ENCODE measurements at places on chromosomes 5 and 9.

GRCh38 chr9:114497236-114497635 lies 8.0 kb downstream of the WHRN start:
- DNase-seq = no peak

- no peak for DNase-seq
Observed at GRCh38 chr5:157186309-157187045, 5.8 kb downstream of the ITK start.

GRCh38 chr9:88087906-88088305 lies 50.4 kb downstream of the SPATA31C2 start:
- no peak for DNase-seq

- DNase-seq = no peak
Observed at GRCh38 chr9:135901031-135901758, 6.2 kb downstream of the CAMSAP1 start.

DNA sequence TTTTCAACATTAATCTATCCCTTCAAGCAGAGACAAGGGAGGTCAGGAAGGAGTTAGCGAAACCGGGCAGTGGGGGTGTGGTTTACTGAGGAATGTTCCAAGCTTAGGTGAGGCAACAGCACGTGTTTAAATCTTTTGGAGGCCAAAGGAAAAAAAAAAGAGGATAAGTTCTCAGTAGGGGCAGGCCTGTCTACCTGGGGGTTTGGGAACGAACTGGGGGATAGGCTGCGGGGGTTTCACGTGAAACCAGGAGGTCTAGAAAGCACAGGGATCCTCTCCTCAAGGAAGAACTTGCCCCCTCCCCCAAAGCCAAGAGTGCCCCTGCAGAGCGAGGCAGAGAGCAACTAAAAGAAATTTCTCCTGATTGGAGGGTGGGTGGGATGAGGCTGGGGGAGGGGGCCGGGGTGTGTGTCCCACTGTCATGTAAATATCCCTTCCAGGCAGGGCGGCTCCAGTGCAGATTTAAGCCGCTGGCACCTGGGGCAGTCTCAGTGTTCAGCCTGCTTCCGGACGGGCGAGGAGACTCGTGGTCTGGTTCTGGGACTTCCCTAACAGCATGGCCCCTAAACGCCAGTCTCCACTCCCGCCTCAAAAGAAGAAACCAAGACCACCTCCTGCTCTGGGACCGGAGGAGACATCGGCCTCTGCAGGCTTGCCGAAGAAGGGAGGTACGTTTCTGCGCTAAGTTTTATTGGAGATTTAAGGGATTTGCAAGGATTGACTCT lies 5.5 kb upstream of the SET start:
- no peak for DNase-seq

Measured in CMK (cell line).